ENCODE measurements at places on chromosomes 2 and 18.

DNA sequence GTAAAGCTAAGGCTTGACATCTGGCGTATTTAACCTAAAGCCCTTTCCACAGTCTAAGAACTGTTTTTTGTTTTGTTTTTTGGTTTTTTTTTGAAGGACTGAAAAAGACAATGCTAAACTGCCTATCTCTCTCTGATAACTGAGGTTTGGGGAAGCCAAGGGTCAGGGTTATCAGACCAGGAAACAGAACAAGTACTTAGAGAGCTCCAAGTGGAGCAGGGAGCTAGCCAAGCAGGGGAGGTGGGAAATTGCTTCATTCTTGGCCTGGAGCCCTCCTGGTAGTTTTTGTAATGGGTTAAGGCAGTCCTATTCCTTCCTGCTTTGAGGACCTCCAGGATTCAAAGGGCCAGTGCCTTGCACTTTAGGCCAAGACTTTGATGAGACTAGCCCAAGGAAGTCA is 154.3 kb upstream of the LTBP1 start:
- DNase-seq: no peak

- DNase-seq: no peak
Observed at GRCh38 chr2:231515603-231516002, 14.6 kb downstream of the NMUR1 start.

DNA sequence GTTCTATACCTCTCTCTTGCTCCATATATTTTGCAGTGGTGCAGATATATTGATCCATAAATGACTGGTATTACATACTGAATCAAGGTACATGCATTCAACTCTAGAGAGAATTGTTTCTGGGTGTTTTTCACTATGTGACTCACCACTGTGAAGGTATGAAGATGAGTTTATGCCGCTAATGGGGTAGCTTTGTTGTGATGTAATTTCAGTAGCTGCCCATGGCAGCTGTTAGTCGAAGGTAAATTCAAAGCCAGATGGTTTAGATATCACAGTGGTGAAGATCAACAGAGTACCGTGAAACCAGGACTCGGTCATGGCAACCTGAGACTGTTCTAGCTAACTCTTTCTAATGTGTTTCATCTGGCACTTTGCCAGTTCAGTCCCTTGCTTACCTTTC is 50.4 kb downstream of the PKP4 start:
- no peak for DNase-seq

GRCh38 chr2:205387350-205388055 is 294.8 kb upstream of the NRP2 start:
- no peak for DNase-seq

GRCh38 chr2:73173781-73174180 is 28.6 kb upstream of the NOTO start:
- no peak for DNase-seq

DNA sequence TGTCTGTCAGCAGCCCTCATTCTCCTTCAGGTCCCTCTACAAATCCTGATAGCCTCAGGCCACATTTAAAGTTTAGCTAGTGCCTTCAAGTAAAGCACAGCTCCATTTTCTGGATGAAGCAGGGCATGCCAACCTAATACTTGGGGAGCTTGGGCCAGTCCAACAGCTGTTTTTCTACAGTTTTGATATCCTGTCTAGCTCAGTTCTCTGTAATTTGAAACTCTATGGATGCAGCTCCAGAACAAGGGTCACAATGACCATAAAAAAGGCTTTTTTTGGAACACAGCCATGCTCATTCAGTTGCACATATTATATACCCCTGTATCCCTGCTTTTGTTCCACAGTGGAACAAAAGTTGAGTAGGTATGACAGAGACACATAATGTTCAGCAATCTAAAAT is 373.5 kb downstream of the SUCLG1 start:
- DNase-seq: no peak

GRCh38 chr18:12011957-12012549 is 30.7 kb downstream of the IMPA2 start:
- DNase-seq: no peak

DNA sequence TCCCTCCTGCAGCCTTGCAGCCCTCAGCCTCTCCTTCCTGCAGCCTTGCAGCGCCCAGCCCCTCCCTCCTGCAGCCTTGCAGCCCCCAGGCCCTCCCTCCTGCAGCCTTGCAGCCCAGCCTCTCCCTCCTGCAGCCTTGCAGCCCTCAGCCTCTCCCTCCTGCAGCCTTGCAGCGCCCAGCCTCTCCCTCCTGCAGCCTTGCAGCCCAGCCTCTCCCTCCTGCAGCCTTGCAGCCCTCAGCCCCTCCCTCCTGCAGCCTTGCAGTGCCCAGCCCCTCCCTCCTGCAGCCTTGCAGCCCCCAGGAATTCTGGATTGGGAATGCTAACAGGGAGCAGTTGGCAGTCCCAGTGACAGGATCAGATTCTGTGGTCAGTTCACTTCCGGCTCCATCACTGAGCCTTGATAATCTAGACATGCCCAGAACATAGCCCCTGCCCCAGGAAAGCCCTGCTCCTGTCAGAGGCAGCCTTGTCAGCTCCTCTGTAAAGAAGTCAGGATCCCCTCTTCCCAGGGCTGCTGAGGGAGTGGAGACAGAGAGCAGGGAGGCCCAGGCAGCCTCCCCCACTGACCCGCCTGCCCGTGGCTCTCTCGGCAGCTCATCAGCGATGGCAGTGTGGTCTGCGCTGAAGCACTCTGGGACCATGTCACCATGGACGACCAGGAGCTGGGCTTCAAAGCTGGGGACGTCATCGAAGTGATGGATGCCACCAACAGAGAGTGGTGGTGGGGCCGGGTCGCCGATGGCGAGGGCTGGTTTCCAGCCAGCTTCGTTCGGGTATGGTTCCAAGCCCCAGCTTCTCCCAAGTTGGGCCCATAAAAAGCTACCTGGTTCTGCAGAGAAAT is 54.8 kb downstream of the FAM168B start:
- no peak for DNase-seq

GRCh38 chr2:239726631-239727181 is 298.4 kb downstream of the NDUFA10 start:
- no peak for DNase-seq

DNA sequence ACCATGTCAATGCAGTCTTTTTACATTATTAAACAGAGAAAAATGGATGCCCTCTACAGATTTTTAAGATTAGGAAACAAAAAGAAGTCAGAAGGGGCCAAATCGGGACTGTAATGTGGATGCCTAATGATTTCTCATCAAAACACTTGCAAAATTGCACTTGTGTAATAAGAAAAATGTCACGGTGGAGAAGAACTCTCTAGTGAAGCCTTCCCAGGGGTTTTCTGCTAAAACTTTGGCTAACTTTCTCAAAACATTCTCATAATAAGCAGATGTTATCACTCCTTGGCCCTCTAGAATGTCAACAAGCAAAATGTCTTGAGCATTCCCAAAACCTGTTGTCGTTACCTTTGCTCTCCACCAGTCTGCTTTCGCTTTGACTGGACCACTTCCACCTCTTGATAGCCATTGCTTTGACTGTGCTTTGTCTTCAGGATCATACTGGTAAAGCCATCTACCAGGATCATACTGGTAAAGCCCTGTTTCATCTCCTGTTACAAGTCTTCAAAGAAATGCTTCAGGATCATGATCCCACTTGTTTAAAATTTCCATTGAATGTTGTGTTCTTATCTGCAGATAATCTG is 226.8 kb downstream of the TNS1 start:
- no peak for DNase-seq

DNA sequence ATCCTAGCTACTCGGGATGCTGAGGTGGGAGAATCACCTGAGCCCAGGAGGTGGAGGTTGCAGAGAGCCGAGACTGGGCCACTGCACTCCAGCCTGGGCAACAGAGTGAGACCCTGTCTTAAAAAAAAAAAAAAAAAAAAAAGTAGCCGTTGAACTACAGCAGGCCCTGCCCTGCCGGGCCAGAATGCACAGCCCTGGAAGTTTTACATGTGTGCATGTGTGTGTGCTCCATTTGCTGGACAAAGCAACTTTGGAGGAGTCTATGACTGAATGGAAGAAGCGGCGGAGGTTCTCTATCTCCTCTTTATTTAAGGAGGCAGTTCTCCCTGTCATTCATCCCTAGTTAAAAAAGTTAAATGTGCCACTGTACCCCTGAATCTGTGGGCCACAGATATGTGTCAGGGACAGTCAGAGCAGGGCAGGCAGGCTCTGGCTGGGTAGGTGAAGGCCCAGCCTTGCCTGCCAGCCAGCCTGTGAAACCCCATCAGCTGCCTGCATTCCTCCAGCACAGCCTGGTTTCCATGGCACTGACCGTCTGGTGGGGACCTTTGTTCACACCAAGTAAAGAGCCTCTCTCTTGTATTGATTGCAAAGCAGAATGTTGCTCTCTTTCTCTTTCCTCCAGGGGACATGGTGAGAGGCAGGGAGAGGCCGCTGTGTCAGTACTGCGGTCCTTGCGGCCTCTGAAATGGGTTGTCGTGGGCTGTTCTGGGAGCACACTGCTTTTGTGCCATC is 10.9 kb downstream of the LIPG start:
- no peak for DNase-seq

- no peak for DNase-seq
Observed at GRCh38 chr18:48442761-48443160, 33.6 kb upstream of the ZBTB7C start.

GRCh38 chr18:69674966-69675365 is 272.7 kb downstream of the CD226 start:
- no peak for DNase-seq

DNA sequence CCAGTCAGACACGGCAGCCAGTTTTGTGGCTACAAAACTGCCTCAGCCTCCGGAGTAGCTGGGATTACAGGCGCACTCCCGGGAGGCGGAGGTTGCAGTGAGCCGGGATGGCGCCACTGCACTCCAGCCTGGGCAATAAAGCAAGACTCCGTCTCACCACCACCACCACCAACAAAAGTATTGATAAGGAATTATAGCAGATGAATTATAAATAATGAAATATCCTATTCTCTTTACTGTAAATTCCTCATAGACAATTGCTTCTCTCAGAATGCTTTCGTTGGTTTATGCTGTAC is 1.4 kb upstream of the FAM161A start:
- no peak for DNase-seq

DNA sequence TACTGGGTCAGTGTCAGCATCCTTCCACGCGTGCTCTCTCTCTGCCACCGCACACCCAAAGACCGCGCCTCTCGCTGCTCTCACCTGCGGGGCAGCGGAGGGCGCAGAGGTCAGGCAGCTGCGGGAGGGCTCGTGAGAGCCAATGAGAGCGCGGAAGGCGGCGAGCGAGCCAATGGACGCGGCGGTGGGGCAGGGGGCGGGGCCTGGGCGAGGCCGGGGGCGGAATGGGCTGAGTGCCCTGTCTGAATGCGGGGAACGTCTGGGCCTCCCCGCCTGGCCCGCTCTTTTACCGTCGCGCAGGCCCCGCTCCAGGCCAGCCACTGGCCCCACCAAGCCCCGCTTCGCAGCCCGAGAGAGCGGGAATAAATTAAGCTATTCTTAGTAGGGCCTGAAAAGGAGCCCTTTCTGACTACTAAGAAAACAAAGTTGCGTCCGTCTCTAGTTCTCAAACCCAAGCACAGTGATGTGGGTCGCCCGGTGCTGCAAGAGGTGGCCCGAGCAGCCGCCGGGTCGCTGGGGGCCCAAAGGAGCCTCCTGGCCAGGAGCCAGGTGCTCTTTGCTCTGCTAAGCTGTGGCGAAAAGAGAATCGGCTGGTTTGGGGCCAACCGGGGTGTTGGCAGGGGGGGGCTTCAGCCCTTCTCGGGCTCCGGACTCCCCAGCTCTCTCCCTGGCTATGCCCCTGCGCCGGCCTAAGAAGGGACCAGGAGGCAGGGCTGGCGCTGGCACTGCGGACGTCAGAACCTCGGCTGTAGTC is 81.1 kb upstream of the GLI2 start:
- no peak for DNase-seq

- DNase-seq: no peak
Observed at GRCh38 chr2:50546790-50547189, 485.1 kb downstream of the NRXN1 start.

GRCh38 chr2:23801396-23801795 is 125.5 kb downstream of the ATAD2B start:
- DNase-seq: no peak

GRCh38 chr2:145744541-145745386 is 1224.8 kb upstream of the ZEB2 start:
- DNase-seq: no peak

DNA sequence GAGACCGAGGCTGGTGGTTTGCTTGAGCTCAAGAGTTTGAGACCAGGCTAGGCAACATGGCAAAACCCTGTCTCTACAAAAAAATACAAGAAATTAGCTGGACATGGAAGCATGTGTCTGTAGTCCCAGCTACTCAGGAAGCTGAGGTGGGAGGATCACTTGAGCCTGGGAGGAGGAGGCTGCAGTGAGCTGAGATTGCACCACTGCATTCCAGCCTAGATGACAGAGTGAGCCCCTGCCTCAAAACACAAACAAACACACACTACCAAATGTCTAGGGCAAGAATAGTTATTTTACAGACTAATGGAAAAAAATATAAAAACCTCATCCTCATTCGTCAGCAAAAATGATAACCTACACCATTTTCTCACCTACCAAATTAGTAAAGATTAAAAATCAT is 15.3 kb downstream of the BUB1 start:
- no peak for DNase-seq

GRCh38 chr2:105812180-105813044 is 67.7 kb downstream of the NCK2 start:
- DNase-seq: no peak

GRCh38 chr2:52390651-52391050 is 1358.7 kb upstream of the NRXN1 start:
- DNase-seq: no peak

GRCh38 chr18:48913201-48913600 is 37.6 kb downstream of the SMAD7 start:
- DNase-seq: peak; percentile 31

DNA sequence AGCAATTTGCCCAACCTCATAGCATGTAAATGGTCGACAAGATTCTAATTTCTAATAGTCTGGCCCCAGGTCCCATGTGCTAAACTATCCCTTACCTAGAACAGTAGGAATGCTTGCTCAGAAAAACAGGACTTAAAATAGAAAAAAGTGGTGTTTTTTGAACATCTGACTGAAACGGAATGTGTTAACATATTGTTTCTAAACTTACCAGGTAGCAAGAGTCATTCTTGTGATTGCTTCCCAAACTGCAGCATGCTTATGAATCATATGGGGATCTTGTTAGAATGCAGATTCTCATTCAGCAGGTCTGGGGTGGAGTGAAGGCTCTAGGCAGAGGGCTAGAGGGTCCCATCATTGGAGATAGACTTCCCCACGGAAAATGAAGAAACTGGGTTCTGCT is 5.8 kb upstream of the SLC20A1 start:
- DNase-seq: no peak

DNA sequence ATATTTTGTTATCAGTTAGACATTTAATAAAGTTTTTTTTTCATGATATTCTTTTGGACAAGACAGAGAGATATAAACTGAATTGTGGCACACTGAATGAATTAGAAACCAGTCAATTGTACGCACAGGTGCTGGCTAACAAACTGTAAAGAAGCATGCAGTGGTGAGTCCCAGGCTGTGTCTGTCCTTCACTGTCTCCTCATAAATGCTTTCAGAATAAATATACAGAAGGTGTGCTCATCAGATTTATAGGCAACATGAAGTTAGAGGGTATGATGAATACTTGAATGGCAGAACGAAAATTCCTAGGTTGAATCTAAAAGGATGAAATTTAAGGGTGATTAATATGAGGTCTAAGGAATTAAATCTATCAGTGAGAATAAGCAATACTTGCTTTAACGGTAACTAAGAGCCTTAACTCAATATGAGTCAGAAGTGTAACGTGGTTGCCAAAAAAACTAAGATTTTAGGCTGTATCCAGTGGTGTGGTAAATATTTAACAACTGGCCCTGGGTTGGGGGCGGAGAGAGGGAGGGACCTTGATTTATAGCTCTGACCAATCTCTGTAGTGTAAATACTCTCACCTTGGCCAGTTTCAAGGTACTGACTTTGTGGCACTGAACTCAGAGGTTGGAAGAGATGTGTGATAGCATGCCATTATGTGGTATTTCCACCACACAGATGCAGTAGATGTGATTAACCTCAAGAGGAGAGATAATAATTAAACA is 41.9 kb upstream of the AAK1 start:
- no peak for DNase-seq

All from stimulated activated CD4-positive, alpha-beta T cell treated with anti-CD3 and anti-CD28 coated beads, TNF-alpha, amount 100 ng/mL, for 1 hour (primary cell).